NK-92 treated with Interleukin-12 subunit alpha and Interleukin-12 subunit beta, amount 100 ng/mL, for 24 hours (cell line): ENCODE measurements at places on chromosomes 12 and 14.

GRCh38 chr12:5440978-5441377 is 9.1 kb downstream of the NTF3 start:
- DNase-seq = no peak

GRCh38 chr12:130086797-130087196 is 75.5 kb upstream of the FZD10 start:
- no peak for DNase-seq

DNA sequence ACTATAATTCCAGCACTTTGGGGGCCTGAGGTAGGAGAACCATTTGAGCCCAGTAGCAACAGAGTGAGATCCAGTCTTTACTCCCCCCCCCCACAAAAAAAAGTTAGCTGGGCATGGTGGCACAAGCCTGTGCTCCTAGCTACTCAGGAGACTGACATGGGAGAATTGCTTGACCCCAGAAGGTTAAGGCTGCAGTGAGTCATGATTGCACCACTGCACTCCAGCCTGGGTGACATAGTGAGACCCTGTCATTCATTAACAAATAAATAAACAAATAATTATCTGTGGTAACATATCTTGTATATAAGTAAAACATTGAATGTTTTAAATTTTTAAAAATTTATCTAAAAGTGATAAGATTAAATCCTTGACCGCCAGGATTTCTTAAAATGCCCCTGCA is 4.8 kb downstream of the ENTPD5 start:
- DNase-seq = no peak

DNA sequence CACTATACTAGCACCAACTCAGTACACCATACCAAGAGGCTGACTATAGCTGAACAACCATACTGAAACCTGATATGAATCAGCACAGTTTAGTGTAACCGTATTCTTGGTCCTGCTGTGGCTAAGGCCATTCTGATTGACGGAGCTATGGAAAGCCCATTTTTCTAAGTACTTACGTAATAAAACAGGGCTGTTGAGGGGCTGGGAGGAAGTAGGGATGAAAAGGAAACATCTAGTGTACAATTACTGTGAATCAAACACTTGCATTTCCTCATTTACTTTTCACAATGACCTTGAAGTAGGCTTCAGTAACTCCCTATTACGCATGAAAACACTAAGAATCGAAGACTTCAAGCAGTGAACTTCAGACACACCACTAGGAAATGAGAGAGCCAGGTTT is 198.2 kb downstream of the BTG1 start:
- no peak for DNase-seq

GRCh38 chr12:95131589-95132340 is 58.3 kb upstream of the NR2C1 start:
- DNase-seq = no peak

DNA sequence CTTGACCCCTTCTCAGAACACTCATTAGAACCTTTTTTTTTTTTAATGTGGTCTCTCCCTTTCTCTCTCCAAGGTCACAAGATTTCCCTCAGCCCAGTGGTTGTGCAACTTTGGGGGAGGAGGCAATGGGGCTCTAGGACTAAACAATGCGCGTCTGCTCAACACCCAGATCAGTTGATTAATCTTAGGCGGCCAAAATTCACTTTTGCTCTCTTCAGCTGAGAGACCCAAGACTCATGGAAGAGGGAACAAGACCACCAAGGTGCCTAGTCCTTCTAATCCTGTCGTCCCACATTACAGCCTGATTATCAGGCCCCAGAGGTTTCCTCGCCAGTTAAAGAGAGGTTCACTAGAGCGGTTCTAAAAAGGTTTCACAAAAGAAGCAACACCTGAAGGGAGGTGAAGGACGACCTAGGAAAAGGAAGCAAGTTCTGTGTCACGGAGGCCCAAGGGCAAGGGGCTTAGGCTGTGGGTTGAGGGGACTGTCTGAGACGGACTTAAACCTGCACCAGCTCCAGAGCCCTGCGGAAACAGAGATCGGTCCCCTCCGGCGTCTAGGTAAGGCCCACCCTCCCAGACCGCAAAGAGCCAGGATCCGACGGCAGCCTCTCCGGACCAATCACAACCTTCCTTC is 824 bp upstream of the TARBP2 start:
- no peak for DNase-seq

GRCh38 chr12:7966563-7966962 is 30.6 kb upstream of the SLC2A3 start:
- no peak for DNase-seq
